ENCODE measurements at places on chromosomes 13 and 19.

- no peak for DNase-seq
Measured at GRCh38 chr13:30927595-30927994, 4.9 kb upstream of the TEX26 start.

DNA sequence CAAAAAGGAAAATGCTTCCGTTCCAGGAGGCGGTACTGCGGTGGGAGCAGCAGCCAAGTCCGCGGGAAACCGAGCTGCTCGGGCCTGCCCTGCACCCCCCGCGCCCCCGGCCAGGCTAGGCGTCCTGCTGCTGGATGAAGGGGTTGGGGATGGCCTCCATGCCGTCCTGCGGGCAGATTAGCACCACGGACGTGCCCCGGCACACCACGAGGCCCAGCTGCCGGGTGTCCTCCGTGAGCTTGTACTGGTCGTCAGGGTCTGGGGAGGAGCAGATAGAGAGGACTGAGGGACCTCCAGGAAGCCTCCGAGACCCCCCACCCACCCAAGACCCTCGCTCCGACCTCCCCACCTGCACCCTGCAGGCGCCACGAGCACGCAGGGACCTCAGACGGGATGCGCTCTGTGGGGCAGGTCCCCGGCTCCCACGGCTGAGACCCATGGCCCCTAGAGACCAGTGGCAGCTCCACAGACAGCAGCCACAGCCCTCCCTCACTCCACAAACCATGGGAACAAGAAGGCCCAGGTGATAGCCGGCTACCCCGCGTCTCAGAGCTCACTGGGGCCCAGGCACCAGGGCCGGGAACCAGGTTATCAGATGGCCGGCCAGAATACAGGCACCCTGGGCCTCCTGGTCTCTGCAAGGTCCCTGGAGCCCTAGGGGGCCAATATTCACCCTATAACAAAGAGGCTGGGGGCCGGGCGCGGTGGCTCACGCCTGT, 6.7 kb downstream of the LSM7 start:
- no peak for DNase-seq

- no peak for DNase-seq
Measured at GRCh38 chr13:51840917-51841316, 4.1 kb downstream of the TMEM272 start.

DNA sequence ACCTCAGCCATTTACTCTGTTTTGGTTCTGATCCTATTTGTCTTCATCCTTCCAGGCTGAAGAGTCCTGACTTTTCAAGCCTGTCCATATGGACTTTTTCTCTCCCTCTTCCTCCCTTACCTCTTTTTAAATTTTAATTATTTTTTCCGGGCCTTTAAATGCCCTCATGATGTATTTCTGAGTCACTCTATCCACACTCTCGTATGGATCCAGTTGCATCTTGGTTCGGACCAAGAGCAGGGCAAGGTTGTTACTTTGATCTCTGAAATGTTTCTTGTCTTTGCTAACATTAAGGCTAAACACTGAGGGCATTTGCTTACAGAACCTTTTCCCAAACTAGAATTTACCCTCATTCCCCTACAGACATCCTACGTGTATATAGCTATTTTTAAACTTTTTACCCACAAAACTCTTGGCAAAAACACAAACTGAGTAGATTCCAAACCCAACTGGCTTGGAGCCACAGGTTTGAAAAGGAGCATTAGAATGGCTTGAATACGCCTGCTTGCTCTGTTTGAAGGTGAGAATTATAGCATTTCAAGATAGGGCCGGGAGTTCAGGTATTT, 47.4 kb upstream of the SERPINE3 start:
- DNase-seq: no peak

GRCh38 chr19:49861541-49862378, 5.6 kb downstream of the PNKP start:
- no peak for DNase-seq

DNA sequence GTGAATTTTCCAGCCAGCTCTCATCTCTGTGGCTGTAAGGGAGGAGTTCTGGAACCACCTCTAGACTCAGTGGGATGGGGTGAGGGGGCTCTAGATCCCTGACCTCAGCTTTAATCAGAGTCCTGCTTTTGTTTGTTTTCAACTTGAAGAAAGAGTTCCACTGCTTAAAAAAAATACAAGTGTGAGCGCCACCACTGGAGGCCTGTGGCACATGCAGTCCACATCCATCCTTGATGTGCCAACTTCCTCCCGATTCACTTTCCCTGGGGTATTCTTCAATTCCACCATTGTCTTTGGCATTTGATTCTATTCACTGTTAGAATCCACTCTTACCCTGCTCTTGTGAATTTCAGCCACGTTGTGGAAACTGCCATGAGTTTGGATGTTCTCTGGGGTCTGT, 62.4 kb upstream of the GJB6 start:
- DNase-seq: no peak

DNA sequence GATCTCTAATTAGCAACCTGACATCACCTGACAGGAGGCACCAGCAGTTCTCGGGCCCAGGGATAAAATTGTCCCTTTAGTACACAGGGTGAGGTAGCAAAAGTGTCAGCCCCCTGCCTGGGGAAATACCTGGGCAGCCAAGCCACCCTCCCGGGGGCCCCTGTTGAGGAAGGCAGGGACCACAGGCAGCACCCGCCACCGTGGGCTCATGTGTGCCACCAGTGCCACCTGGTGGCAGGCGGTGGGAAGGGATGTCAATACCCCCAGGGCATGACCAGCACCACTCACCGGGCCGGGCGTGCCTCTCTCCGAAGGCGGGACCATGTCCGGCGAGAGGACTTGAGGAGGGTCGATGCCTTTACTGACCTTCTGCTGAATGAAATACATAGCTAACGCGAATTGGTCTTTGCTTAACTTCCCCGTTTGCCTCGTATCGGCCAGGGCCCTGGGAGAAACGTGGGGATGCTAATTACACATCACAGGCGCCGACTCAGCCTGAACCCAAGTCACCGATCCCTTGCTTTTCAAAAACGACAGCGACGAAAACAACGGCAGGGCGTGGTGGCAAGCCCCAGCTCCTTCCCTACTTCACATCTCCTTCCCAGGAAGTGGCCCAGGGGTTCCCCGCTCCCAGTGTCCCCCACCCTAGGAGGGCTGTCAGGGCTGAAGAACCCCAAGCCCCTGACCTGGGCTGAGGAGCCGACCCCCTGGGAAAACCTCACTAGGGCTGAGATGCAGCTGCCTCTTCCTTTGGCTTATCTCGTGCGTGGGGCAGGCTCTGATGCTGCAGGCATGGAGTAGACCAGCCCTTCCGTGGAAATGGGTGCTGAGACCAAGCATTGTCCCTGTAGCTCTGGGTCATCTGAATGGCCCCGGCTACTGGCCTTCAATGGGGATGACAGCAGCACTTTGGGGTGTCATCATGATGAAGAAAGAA, 53.8 kb downstream of the EPS15L1 start:
- DNase-seq: no peak

GRCh38 chr19:9941231-9941630, 4.9 kb upstream of the OLFM2 start:
- DNase-seq: no peak

- DNase-seq: no peak
Measured at GRCh38 chr13:76570510-76570971, 315.7 kb downstream of the KCTD12 start.

DNA sequence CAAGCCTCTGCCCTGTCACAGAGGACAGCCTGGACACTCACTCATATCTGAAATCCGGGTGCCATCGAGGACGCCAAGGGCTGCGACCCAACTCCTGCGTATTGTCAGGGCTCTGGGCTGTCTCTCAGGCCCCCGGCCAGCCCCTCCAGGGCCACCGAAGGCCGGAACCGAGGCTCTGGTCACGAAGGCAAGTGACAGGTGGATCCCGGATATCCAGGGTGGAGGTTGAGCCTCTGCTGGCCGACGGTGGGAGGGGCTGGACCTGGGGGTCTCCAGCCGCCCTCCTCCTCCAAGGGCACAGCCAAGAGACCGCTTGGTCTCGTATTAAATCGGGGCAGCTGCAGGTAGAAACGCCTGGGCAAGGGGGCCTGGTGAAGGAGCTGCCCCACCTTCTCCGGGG, 5.4 kb downstream of the RNF126 start:
- no peak for DNase-seq

- DNase-seq: no peak
Measured at GRCh38 chr19:4059891-4060620, 6.6 kb downstream of the ZBTB7A start.

- no peak for DNase-seq
Measured at GRCh38 chr19:4776436-4777211, 14.9 kb upstream of the FEM1A start.

All from NCI-H1417 treated with DMSO at 0.1 percent for 48 hours (cell line).